Ureter (tissue), 1 donor: ENCODE measurements at places on chromosomes 5 and 9.
A peak's percentile ranks its signal among the peaks of the same experiment; 100 is the strongest.

DNA sequence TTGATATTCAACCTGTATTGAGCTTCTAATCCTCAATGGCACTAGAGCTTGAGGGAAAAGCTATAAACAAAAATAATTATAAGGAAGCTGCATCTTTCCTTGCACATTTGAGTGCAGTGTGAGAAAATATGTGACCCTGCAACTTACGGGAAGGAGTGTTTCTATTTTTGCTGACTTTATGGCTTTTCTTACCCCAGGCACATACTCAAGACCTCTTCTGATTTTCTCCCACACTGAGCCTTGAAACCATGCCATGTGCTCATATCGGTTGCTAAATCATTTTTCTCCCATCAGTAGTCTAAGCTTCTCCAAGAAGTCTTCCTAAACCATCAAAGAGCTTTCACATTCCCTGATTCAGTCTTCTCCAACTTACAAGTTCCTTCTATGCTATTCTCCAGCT lies 91.5 kb downstream of the CDH6 start:
- no peak for DNase-seq

- DNase-seq = no peak
These were observed 16.4 kb downstream of the ATP6V0E1 start for GRCh38 chr5:172999974-173000373.

DNA sequence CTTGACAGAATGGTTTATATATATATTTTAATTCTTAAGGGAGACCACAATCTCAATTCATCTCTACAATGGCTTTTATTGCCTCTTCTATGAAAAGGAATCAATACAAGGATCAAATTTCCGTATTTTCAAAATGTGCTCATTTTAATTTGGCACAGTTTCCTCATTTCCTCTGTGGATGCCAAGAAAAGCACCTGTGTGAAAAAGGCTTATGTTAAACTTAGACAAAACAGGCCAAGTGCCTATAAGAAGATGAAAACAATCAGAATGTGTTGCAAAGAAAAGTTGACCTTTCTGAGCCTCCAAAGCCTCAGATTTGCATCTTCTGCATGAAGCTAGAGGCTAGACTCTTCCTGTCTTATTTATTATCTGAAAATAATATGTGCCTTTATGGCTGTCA lies 173.7 kb upstream of the SLC12A2 start:
- no peak for DNase-seq

- no peak for DNase-seq
These were observed 60.2 kb upstream of the PHYKPL start for GRCh38 chr5:178292826-178293205.

DNA sequence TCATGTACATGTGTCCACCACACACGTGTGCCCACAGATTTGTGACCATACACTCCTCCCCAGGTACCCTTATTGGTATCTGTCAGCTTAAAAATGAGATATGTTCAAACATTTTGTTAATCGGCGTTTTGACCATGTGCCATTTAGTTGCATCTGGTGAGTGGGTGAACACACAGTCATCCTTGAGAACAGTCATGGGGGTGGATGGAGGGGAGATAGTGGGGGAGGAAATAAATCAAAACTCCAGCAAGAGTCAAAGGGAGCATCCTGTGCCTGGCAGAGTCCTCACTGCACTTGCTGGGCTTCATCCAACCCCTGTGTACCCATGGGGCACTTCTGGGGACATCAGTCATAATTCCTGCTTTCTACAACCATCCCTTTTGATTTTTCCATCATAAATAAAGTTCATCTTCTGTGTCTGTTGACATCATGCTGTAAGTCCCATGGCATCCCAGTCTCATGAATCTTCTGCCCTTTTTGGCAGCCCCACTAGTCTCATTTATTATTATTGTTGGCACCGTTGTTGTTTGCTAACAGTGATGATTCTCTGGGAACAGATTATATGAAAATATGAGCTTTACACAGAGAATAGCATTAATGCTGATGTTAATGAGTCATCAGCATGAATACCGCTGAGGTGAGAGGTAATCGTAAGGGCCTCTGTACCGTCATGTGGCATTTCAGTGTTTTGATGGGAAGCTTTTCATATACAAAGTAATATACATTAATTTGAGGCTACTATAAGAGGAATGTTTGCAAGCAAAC lies 24.4 kb upstream of the CLK4 start:
- DNase-seq = no peak

DNA sequence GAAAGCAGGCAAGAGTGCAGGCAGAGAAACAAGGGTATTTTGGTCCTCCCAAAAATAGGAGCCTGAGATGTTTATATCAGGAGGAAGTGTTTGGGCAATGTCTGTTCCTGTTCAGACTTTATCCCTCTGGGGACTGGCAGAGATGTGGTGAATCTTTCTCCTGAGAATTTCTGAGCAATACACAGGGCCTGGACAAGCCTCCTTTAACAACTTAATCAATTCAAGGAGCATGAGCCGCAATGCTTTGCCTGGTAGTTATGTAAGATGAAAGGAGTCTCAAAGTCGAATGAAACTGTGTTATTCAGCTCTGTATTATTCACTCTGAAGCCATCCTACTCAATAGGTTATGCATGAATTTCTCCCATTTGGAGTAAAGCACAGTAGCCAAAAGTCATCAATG lies 365.6 kb downstream of the MAN2A1 start:
- no peak for DNase-seq

DNA sequence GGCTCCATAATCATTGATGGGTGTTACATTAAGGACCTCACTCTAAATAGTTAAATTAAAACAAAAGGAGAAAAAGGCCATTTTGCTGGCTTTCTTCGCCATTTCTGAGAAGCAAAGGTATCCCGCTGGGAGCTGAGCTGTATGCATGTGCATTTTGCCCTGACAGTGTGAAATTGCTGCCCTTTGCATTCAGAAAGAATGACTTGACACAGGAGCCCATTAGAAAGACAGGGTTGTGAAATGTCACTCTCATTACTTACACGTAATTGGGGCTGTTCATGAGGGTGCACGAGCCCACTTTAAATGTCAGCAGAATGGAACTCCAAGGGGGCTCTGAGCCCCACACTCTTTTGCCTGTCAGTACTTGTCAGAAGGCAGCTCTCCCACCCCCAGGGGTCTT lies 85.0 kb downstream of the SEMA4D start:
- DNase-seq = no peak

- no peak for DNase-seq
These were observed 34.1 kb upstream of the RAI14 start for GRCh38 chr5:34622098-34622400.

GRCh38 chr5:124746916-124747790 lies 714 bp upstream of the ZNF608 start:
- peak; percentile 86 for DNase-seq

GRCh38 chr5:131974956-131975726 lies 29.7 kb upstream of the MEIKIN start:
- DNase-seq = peak; percentile 19

DNA sequence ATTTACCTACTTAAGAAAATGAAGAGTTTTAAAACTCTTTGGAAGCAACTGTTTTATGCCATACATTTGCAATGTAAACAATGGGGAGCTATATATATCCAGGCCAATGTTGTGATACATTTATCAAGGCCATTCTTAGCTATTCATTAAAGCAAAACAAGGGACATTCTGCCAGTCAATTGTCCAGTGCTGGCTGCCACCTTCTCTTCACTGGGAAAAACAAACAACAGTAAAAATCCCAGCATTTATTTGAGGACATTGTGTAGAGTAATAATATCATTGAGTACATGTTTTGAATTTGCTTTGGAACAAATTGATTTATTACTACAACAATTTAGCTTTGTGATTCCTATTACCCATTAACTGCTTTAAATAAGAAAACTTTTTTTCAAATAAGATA lies 1107.4 kb downstream of the DTWD2 start:
- DNase-seq = no peak

DNA sequence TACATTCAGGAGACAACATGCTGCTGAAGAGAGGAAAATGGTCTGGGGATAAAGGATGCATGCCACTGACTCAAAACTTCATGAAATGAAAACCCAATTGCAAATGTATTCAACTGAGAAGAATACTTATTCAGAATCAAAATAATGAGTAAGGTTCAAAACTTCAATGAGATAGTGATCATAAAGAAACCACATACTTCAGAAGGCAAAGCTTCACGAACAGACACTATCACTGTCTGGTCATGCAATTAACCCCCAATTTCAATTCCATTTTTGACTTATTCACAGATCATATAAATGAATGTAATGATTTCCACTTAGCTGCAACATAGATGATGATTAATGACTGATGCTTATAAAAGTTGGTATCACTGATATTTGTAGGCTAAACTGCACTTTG lies 33.0 kb upstream of the CTNNAL1 start:
- DNase-seq = no peak

- DNase-seq = no peak
These were observed 39.1 kb downstream of the CTNNA1 start for GRCh38 chr5:138792195-138792790.

DNA sequence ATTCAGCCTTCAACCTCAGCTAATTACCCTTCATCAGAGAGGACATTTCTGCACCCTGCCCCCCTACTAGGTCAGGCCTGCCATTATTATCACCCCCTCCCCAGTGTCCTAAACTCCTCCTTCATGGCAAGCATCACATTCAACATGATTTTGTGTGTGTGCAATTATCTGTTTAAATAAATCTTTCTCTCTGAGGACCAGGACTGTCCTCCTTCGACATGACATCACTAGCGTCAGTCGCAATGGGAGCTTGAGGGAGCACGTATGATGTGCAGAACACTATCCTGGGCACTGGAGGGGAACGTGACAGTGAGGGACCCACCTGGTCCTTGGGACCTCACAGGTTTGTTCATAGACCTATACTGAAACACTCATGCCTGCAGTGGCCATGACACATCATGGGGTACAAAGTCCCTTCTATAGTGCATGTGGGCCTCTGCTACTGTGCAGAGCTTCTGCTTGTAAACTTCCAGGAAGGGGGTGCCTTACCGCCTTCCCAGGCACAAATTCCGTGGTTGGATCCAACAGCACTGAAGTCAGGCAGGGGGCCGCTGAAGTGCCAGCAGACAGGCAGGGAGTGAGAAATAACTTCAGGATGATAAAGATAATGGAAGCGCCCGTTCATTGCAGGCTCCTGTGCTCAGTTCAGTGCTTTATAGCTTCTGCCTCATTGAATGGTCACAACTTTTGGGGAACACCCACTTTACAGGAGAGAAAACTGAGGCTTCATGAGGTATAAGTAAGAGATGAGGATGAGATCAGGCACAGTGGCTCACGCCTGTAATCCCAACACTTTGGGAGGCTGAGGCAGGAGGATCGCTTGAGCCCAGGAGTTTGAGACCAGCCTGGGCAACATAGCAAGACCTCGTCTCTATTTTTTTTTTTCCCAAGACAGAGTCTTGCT lies 36.0 kb upstream of the STXBP1 start:
- no peak for DNase-seq

GRCh38 chr9:131590907-131591844 lies 45.9 kb downstream of the PRRT1B start:
- peak; percentile 82 for DNase-seq

- peak; percentile 66 for DNase-seq
These were observed 583 bp downstream of the DIAPH1 start for GRCh38 chr5:141618030-141618803.

DNA sequence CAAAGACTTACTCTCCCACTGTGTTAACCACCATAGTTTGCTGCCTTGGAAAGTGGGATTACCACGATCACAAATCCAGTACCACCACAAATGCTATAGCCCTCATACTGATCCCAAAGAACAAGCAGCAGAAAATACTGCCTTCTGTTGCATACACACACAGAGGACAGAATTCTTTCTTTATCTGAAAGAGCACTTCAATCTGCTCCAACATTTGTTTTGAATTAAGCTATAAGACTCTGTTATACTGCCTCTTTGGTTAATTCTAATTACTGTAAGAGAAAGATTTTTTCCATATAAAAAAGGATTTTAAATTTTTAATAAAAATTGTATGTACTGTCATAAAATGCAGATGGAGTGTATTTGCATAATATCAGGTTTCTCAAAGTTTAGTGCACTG lies 69.8 kb downstream of the YIPF5 start:
- no peak for DNase-seq

- no peak for DNase-seq
These were observed 182.9 kb upstream of the MEF2C start for GRCh38 chr5:89065919-89066318.

- no peak for DNase-seq
These were observed 18.8 kb downstream of the RGS3 start for GRCh38 chr9:113482341-113482740.

DNA sequence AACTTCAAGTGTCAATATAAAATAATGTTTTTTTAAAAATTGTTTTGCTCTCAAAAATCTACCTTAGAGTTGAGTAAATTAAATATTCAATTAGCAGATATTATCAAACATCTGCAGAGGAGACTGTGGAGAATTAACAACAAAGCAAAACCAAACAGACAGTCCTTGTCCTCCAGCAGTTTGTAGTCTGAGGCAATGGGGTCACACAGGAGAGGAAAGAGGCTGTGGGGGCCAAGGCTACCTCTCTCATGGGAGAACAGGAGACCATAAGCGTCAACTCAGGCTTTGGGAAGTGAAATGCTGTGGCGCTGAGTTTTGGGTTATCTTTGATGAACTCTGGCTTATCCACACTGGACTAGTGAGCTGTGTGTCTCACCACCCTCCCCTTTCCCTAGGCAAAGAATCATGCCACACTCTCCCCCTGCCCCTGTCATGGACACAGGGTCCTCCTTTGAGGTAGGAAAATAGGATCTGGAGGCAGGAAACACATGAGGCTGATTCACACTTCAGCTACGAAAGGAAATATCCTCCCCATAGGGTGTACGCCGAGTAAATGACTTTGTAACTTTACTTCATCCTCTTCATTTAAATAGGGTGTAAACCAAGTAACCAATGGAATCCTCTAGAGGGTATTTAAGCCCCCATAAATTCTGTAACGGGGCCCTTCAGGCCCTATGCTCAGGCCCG lies 152.7 kb downstream of the FSTL4 start:
- DNase-seq = no peak

DNA sequence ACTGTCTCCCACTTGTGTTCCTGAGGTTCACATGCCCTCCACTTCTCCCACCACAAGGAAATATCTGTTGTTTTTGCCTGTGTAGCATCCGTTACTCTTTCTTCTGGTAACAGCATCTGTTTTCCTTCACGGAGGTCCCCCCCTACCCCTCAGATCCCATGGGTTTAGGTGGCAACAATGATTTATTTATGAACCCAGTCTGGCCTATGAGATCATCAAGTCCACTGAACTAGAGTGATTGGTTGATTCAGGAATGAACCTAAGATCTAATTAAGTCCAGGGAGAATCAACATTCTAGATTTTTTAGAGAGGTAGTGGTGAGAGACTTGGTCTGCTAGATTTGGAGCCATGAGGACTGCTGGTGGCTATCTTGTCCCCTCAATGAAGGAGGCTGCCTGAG lies 166.8 kb downstream of the NR3C1 start:
- DNase-seq = no peak

DNA sequence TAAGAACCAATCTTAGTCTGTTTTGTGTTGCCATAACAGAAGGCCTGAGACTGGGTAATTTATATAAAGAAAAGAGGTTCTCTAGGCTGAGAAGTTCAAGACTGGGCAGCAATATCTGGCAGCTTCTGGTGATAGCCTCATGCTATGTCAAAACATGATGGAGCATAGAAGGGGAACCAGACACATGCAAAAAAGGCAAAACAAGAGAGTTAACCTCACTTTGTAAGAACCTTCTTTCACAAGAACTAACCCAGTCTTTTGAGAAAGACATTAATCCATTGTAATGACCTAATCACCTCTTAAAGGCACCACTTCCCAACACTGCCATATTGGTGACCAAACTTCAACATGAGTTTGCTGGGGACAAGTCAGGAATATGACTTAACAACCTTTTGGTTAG lies 37.3 kb downstream of the FSD1L start:
- no peak for DNase-seq
